ENCODE measurements at places on chromosomes 16 and 17.

DNA sequence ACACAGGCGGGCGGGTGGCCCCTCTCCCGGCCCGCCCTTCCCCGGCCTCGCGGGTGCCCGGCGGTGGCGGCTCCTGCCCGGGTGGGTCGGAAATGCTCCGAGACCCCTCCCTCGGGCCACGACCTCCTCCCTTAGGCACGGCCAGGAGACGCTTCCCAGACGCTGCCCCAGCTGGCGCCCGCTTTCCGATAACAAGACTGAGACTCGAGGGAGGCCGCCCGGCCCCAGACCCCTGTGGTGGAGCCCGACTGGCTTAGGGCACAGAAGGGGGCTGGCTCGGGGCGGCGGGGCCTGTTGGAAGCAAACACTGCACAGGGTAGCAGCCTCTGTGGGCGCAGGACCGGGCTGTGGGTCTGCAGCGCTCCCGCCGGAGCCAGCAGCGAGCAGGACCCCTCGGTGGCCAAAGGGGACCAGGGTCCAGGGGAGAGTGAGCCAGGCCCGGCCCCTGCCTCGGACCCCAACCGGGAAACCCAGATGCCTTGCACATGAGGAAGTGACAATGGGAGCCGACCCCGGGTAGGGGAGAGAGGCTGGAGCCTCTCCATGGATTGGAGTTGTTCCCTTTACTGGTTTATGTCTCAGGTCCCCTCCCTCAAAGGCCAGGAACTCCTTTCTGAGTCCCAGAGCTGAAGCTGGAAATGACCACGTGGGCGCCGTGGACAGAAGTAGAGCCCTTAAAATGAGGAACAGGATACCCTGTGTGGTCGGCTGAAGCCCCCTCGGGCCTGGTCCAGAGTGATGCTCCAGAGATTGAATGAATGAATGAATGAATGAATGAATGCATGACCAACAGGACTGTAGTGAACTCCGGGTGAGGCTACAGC, 19.8 kb upstream of the ADCY7 start:
- DNase-seq, result no peak

GRCh38 chr17:44830359-44831288, 537 bp upstream of the GJC1 start:
- peak; percentile 32 for DNase-seq

DNA sequence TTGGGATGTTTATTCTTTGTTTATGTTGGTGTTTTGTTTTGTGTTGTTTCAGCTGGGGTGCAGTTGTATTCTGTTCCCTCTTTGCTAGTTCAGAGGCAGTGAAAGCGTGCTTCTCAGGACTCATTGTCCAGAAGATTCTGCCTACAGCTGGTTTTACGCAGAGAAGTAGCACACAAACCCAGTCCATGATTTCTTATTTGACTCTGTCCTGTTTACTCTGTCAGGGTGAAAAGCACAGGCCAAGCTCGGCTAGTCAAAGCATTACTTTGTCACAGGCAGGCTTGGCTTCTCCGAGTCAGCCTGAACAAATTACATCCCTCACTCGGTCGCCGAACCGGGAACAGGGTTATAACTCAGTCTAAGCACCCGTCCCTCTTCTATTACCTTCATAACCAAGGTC, 435.0 kb downstream of the MAF start:
- DNase-seq, result no peak

DNA sequence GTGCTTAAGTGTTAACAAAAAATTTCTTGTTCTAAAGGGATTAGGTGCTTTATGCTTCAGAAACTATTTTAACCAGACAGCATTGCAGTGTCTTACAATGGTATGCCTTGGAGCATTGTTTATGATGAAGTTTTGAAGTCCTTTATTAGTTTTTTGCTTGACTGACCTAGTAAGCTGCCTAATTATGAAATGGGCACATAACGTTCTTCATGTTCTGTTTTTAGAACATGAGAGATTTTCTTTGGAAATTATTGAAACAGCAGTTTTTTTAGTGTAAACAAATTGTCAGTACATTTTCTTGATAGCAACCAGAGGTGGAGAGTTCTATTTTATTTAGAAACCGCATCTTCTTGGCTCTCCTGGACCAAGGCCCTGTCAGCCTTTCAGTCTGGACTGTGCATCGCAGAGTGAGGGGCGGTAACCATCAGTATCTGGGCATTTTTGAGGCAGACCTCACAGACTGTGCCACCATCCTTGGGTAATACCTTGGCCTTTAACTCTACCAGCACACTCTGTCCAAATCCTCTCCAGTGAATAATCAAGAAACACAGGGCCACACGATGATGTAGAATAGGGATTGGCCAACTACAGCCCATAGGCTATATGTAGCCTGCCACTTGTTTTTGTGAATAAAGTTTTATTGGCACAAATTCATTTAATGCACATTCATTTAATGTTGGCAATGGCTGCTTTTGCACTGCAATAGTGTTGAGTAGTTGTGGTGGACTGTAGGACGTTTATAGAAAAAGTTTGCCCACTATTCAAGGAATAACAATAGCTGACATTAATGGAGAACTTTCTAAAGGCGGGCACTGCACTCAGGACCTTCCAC, 81.1 kb downstream of the VPS35L start:
- DNase-seq, result peak; percentile 26

DNA sequence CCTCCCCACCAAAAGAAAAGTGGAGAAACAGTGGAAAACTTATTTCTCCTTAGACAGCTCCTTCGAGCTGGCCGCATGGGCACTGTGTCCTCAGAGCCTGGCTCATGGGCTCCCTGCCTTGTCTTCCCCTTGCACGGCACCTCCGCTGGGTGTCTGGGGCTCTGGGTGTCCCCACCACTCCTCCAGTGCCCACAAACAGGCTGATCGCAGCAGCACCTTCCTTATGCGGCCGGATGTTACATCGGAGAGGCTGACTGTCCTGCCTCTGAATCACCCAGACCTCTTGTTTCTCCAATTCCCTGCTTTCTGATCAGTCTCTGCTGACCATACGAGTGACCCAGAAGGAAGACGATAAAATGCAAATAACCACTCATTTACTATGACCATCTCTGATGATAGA, 121.7 kb downstream of the SLC39A11 start:
- DNase-seq, result no peak

Measured in fibroblast of lung (primary cell).